ENCODE measurements at places on chromosomes 11 and 22. TPM values are rescaled to one million over a fixed set of nuclear protein-coding genes. Genes with fewer than 3 reads are reported as not detected.

RPLP2 gene
- total RNA-seq = 5,390 TPM

SLC22A12 gene
- total RNA-seq = not detected

NLRP6 gene
- total RNA-seq = 14.7 TPM

NF2 gene
- total RNA-seq = 24.5 TPM

CD3G gene
- total RNA-seq = 109 TPM

FAM180B gene
- 0.55 TPM for total RNA-seq

CRYBB1 gene
- total RNA-seq = not detected

ELMOD1 gene
- total RNA-seq = not detected

DNA sequence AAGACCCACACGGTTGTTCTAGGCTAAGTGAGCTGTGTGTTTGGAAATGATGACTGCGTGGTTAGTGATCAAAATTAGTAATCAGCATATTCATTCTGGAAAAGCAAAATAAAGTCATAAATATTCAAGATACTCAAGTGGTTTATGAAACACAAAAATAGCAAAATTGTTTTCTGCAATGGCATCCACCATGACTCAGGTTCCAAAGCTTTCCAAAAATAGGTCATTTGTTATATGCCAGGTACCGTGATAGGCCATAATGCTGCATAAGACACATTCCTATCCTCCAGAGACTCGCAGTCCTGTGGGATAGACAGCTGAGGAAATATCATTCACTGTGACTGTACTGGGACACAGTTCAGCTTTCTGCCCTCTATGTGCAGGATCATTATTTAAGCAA, 2.4 kb upstream of the ATL3 start:
- H3K27ac ChIP-seq = no peak overlapping the region
- H3K4me1 ChIP-seq = peaks cover 17% of the 10 kb centered on the region
- no peak for DNase-seq

- H3K27me3 ChIP-seq = no peaks in the 10 kb centered on the region
- no peak for DNase-seq
- no peaks in the 10 kb centered on the region for H3K36me3 ChIP-seq
- H3K4me3 ChIP-seq = no peak overlapping the region
Measured at GRCh38 chr11:79931692-79932091, 490.9 kb upstream of the TENM4 start.

GRCh38 chr22:26321469-26321913, 107.6 kb upstream of the ASPHD2 start:
- peaks cover 6% of the 10 kb centered on the region for H3K27me3 ChIP-seq
- no peaks in the 10 kb centered on the region for H3K36me3 ChIP-seq
- no peaks in the 10 kb centered on the region for H3K4me1 ChIP-seq

DNA sequence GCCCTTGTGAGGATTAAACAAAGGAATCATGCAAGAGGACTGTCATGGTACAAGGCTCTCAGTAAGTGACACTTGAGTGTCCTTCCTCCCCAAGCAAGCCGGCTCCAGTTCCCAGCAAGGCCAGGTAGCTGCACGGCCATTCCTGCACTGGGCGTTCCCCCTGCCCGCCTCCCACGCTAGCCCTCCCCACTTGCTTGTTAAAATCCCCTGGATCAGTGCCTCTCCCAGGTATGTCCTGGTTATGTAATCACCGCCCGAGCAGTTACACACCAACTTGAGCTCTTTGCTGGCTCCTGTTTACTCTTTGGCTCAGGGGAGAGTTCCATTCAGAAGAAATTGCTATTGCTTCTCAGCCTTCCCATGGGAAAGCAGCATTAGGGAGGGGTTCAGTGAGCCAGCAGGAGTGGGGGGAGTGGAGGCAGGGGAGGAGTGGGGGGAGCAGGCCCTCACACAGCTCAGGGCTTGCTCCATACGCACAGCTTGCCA, 19.4 kb upstream of the MYEOV start:
- H3K27ac ChIP-seq = no peak overlapping the region
- H3K27me3 ChIP-seq = no peaks in the 10 kb centered on the region
- no peaks in the 10 kb centered on the region for H3K4me1 ChIP-seq
- no peaks in the 10 kb centered on the region for H3K36me3 ChIP-seq

DNA sequence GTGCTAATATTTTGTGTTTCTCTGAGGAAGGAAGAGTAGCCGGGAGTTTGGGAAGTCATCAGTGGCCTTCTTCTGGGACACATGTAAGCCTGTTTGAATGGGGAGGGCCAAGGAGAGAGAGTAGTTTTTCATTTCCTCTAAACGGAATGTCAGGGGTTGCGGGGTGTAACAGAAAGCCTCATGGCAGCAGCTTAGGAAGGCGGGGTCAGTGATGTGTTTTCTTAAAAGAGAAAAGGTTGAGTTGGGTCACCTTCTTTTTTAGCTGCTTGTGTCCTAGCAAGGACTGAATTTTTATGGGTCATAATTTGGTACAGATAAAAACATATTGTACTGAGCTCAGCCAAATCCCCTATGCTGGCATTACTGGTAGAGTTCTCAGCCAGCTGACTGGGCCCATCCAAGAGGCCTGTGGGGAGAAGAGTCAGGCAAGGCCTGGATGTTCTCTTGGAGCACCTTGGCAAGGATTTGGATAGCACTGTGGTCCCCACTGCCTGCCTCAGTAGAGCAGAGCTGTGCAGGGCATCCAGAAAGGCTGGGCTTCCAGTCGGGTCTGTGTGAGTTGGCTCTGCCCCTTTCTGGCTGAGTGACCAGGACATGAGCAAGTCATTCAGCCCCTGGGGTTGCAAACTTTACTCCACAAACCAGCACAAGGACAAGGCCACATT, 29.4 kb upstream of the NAV2 start:
- no peak overlapping the region for H3K27ac ChIP-seq
- no peak overlapping the region for H3K4me3 ChIP-seq
- no peaks in the 10 kb centered on the region for H3K27me3 ChIP-seq
- no peak for DNase-seq
- H3K36me3 ChIP-seq = no peaks in the 10 kb centered on the region
- no peaks in the 10 kb centered on the region for H3K4me1 ChIP-seq

GRCh38 chr11:28104984-28105383, 3.0 kb downstream of the KIF18A start:
- H3K27ac ChIP-seq = no peak overlapping the region
- no peak overlapping the region for H3K4me3 ChIP-seq
- no peaks in the 10 kb centered on the region for H3K27me3 ChIP-seq
- no peaks in the 10 kb centered on the region for H3K36me3 ChIP-seq
- DNase-seq = no peak

- no peak overlapping the region for H3K27ac ChIP-seq
- no peak for DNase-seq
- no peak overlapping the region for H3K4me3 ChIP-seq
- peaks cover 3% of the 10 kb centered on the region for H3K27me3 ChIP-seq
Measured at GRCh38 chr11:77558380-77558779, 31.4 kb upstream of the AQP11 start.

GRCh38 chr11:34344410-34344767, 13.4 kb downstream of the ABTB2 start:
- no peak overlapping the region for H3K27ac ChIP-seq
- H3K4me3 ChIP-seq = no peak overlapping the region
- H3K4me1 ChIP-seq = no peaks in the 10 kb centered on the region
- no peaks in the 10 kb centered on the region for H3K36me3 ChIP-seq
- no peak for DNase-seq

- H3K27ac ChIP-seq = no peak overlapping the region
- no peaks in the 10 kb centered on the region for H3K36me3 ChIP-seq
- H3K4me1 ChIP-seq = no peaks in the 10 kb centered on the region
- H3K4me3 ChIP-seq = no peak overlapping the region
- no peak for DNase-seq
- H3K27me3 ChIP-seq = no peaks in the 10 kb centered on the region
Measured at GRCh38 chr22:41048791-41049717, 43.3 kb upstream of the EP300 start.

DNA sequence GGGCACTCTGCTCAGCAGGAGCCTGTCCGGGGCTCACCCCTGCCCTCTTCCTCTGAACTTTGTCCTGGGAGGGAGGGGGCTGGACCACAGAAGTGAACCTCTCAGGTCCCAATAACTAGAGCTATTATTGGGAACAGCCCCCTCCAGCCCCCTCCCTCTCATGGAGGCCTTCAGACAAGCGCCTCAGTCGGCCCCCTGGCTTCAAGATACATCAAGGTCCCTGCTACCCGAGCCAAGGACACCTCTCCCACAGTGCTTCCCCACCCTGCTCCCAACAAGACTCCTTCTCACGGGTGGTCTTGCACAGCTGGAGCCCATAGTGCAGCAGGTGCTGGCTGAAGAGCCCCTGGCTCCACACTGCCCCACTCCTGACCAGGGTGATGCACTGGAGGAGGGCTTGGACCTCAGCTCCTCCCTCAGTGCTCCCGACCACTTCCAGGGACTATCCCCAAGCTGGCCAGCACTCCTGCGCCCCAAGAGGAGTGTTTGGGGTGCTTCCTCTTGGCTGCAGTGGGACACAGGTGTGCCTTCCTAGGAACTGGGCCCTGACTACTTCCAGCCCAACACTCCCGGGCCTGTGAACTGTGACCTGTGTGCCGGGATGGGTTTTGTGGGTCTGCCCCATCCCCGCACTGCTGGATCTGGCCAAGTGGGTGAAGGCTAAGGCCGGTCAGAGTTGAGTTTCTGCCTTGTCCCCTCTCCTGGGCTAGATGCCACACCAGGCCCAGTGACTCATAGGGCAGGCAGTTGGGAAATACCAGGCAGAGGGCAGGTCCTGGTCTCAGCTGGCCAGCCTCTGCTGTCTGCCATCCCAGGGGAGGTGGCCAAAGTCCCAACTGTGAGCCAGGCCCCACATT, 2.2 kb downstream of the PNPLA2 start:
- peaks cover 34% of the 10 kb centered on the region for H3K4me1 ChIP-seq
- no peaks in the 10 kb centered on the region for H3K27me3 ChIP-seq
- H3K27ac ChIP-seq = no peak overlapping the region
- H3K36me3 ChIP-seq = peaks cover 34% of the 10 kb centered on the region

- H3K4me3 ChIP-seq = no peak overlapping the region
- DNase-seq = no peak
- no peaks in the 10 kb centered on the region for H3K36me3 ChIP-seq
- H3K4me1 ChIP-seq = no peaks in the 10 kb centered on the region
- no peaks in the 10 kb centered on the region for H3K27me3 ChIP-seq
- H3K27ac ChIP-seq = no peak overlapping the region
Measured at GRCh38 chr22:25845985-25846745, 104.2 kb downstream of the MYO18B start.

DNA sequence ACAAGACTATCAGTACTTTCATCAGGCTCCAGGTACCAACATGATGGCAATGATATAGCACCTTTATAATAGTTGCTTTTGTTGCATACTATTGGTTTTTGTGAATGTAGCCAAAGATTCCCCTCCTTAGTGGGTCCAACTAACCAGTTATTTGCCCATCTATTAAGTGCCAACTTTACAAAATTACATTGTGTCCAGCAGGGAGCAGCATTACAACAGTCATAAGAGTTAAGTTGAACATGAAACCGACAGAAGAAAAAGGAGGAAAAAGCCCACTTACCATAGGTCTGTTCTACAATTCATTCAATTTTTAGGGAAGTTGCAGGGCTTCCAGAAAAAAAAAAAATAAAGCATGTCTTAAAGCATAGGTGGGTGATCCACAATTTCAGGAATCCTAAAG, 21.6 kb downstream of the IMMP1L start:
- H3K27me3 ChIP-seq = no peaks in the 10 kb centered on the region
- H3K4me3 ChIP-seq = no peak overlapping the region
- H3K36me3 ChIP-seq = no peaks in the 10 kb centered on the region
- H3K4me1 ChIP-seq = no peaks in the 10 kb centered on the region
- no peak for DNase-seq
- H3K27ac ChIP-seq = no peak overlapping the region

- no peak for DNase-seq
- H3K4me1 ChIP-seq = no peaks in the 10 kb centered on the region
- no peak overlapping the region for H3K4me3 ChIP-seq
- no peak overlapping the region for H3K27ac ChIP-seq
Measured at GRCh38 chr11:28439403-28439802, 331.2 kb downstream of the METTL15 start.

- no peaks in the 10 kb centered on the region for H3K36me3 ChIP-seq
- no peak for DNase-seq
- H3K27me3 ChIP-seq = no peaks in the 10 kb centered on the region
- no peak overlapping the region for H3K4me3 ChIP-seq
Measured at GRCh38 chr11:16786131-16786530, 47.7 kb downstream of the C11orf58 start.

GRCh38 chr11:22082788-22083187, 110.1 kb upstream of the ANO5 start:
- no peak overlapping the region for H3K27ac ChIP-seq

DNA sequence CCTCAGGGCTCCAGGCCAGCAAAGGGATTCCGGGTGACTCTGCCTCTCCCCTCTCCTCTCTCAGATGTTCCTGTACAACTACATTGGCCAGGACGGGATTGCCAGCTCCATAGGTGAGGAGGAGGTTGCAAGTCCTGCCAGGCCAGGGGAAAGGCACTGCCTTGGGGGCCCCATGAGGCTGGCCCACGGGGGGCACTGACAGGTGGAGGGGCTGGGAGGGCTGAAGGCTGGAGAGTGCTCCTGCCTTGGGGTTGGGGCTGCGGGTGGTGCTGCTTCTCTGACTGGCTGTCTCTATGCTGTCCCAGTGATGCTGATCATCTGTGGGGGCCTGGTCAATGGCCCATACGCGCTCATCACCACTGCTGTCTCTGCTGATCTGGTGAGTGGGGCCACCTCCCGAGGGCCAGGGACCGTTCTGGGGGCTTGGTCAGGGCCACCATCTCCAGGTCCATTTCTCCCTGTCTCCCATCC, 21.7 kb downstream of the SLC37A2 start:
- no peak for DNase-seq
- no peak overlapping the region for H3K4me3 ChIP-seq
- no peaks in the 10 kb centered on the region for H3K4me1 ChIP-seq
- H3K27ac ChIP-seq = no peak overlapping the region

DNA sequence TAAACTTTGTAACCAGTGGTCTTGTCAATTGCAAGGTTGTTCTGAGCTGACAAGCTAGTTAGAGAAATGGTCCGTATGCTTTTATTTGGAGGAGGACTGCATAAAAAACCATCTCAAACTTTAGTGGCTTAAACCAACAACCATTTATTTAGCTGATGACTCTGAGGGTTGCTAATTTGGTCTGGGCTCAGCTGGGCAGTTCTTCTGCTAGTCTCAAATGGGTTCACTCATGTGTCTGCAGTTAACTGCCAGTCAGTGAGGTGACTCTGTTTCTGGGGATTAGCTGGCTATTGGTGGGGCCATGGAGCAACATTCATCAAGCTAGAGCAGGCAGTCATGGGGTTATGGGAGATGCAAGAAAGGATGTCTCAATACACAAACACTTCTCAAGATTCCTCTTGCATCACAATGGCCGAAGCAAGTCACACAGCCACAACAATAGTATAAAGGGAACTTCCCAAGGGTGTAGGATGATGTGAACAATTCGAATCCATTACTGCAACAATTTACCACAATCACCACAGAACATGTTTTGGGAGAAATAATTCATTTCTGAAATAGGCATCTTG, 521.9 kb downstream of the INSC start:
- DNase-seq = peak; percentile 7
- no peaks in the 10 kb centered on the region for H3K27me3 ChIP-seq
- H3K27ac ChIP-seq = no peak overlapping the region

All from CD4-positive, alpha-beta T cell (primary cell).